ENCODE measurements at places on chromosomes 1 and 21.

GRCh38 chr1:3036447-3037280 lies 15.4 kb downstream of the ACTRT2 start:
- DNase-seq = no peak

DNA sequence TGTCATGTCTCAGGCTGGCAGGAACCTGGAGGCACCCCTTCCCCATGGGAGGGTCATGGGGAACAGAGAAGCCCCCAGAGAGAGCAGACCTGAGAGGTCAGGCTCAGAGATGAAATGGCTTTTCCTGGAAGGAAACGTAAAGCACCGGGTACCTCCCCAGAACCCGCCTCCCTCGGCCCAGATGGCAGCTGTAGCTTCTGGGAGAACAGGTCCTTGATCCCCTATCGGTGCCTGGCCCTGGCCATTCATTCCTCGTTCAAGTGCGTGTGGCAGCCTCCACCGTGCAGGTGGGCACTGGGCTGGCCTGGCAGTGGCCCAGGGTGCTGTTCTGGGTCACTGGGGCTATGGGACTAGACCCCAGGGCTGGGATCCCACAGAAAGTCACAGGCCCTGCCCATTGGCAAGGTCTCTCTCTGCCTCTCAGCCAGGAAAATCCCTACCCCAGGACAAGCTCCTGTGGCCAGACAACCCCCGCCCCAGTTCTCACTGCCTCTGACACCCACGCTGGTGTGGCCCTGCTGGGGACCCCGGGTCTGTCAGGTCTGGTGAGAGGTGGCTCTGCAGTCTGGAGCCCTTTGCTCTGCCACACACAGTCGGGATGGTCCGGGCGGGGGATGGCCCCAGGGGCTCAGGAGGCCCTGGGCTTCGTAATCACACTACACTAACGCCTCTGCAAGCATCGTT lies 183.2 kb upstream of the VAMP3 start:
- DNase-seq = no peak

- no peak for DNase-seq
Observed at GRCh38 chr1:228243093-228243492, 35.2 kb downstream of the OBSCN start.

DNA sequence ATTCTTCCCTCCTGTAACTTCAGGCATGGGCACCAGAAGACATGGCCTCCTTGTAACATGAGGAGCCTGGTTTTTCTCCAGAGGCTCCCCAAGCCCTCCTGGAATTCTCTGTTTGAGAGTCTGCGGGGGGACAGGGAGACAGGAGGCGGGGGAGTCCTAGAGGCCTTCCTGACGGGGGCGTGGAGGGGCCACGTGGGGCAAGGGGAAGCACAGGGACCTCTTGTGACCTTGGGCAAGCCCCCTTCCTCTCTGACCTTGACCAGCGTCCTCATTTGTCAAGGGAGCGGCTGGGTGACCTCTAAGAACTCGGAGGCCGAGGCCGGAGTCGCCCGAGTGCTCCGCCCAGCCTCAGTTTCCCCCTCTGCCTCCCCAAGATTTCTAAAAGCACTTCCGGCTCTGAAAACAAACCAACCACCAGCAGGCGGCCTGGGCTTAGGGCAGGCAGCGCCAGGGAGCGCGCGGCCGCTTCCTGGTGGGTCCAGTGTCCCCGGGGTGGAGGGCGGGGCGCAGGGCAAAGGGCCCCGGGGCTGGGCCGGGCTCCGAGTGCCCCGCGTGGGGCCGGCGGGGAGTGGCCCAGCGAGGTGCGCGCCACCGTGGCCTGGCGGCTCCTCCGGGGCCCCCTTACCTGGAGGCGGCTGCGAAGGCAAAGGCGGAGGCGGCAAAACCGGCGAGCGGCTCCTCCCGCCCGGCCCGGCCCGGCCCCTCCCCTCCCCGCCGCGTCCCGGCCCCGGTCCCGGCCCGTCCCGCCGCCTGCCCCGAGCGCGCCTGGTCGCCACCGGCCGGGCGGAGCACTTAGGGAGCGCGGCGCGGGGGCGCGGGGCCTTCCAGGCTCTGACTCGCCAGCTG lies at the start of gene TMCO4:
Gene TMCO4, minus strand, starts transcription at position 687 of the 846 bp plus-strand sequence. CDS start 19,158 bp downstream, outside the sequence.
- no peak for DNase-seq

GRCh38 chr1:55639051-55639450 lies 423.9 kb upstream of the USP24 start:
- no peak for DNase-seq

GRCh38 chr1:65417729-65418128 lies 2.7 kb upstream of the LEPR start:
- DNase-seq = no peak

GRCh38 chr1:23544444-23545389 lies 13.7 kb upstream of the E2F2 start:
- no peak for DNase-seq
